Naive thymus-derived CD8-positive, alpha-beta T cell (primary cell): ENCODE measurements at places on chromosomes 12 and 14. TPM values are rescaled to one million over a fixed set of nuclear protein-coding genes. Genes with fewer than 3 reads are reported as not detected.

DNA sequence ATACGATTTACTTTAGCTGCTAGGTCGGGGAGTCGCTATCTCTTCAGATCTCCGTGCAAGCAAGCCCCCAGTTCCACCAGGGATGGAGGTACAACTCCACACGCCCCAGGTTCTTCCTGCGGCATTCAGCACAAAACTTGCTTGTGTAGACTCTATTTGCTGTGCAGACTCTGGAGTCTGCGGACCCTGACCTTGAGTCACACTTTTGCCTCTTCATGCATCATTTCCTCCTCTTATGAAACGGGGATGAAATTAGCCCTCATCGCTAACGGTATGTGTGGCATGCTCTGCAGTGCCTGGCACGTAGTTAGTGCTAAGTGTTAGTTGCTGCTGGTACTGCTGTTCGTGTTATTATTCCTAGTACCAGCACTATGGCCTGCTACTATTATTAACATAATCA, 84.4 kb downstream of the TMEM132D start:
- H3K27me3 ChIP-seq = peaks cover 6% of the 10 kb centered on the region
- no peak overlapping the region for H3K4me3 ChIP-seq
- H3K36me3 ChIP-seq = no peaks in the 10 kb centered on the region
- H3K4me1 ChIP-seq = no peaks in the 10 kb centered on the region

DNA sequence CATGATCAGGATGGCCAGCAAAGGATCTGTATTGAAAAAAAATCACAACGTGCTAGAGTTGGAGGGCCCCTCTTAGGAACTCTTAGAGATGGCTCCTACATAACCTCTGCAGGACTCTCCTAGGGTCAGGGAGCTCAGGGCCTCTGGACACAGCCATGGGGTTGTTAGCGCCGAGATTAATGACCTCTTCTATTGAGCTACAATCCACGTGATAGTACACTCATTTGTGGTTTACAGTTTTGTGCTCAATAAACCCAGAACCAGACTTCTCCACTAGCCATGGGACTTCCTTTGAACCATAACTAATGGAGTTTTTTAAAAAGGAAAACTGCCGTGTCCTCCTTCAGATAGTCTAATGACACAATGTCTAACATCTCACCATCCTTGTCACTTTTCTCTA, 29.6 kb upstream of the HDAC7 start:
- no peak overlapping the region for H3K27ac ChIP-seq
- no peaks in the 10 kb centered on the region for H3K27me3 ChIP-seq
- DNase-seq = no peak
- H3K36me3 ChIP-seq = no peaks in the 10 kb centered on the region
- no peak overlapping the region for H3K4me3 ChIP-seq

Gene FAM186B
- 0.31 TPM for total RNA-seq

- H3K4me1 ChIP-seq = no peaks in the 10 kb centered on the region
- H3K4me3 ChIP-seq = no peak overlapping the region
- DNase-seq = no peak
- H3K27me3 ChIP-seq = no peaks in the 10 kb centered on the region
These were observed 702.8 kb downstream of the VRK1 start for GRCh38 chr14:97499790-97500481.

DNA sequence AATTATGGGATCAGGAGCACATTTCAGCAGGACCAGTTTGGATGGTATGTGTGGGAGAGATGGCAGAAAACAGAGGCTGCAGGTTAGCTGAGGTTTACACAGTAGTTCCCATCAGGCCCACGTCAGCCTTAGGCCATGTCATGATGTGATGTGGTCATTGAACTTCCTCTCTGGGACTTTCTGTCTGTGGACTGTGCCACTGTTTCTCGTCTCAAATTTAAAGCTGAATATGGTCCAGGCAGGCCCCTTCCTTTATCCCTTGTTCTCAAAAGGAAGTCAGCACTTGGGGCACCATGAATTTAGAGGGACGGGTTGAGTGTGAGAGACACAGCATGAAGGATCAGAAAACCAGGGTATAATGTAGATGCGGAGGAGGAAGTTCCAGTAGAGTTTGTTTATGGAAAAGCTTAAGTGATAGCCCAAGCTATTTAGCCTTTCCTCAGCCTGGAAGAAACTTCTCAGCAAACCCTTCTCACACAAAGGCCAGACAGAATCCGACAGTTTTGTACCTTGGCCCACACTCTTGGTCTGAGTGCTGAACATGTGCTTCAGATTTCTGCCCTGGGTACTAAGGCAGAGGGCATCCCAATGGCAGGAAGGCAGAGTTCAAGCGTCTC, 3.6 kb upstream of the IGFBP6 start:
- peak overlapping the region; percentile 79 for H3K27ac ChIP-seq
- no peak overlapping the region for H3K4me3 ChIP-seq
- H3K4me1 ChIP-seq = peaks cover 27% of the 10 kb centered on the region
- DNase-seq = no peak
